Activated naive CD8-positive, alpha-beta T cell treated with anti-CD3 and anti-CD28 coated beads, Interleukin-2, amount 10 ng/mL, durations not matched to agents 7 days and 5 days (primary cell): ENCODE measurements at places on chromosomes 3 and 15. TPM values are rescaled to one million over a fixed set of nuclear protein-coding genes. Genes with fewer than 3 reads are reported as not detected.

DNA sequence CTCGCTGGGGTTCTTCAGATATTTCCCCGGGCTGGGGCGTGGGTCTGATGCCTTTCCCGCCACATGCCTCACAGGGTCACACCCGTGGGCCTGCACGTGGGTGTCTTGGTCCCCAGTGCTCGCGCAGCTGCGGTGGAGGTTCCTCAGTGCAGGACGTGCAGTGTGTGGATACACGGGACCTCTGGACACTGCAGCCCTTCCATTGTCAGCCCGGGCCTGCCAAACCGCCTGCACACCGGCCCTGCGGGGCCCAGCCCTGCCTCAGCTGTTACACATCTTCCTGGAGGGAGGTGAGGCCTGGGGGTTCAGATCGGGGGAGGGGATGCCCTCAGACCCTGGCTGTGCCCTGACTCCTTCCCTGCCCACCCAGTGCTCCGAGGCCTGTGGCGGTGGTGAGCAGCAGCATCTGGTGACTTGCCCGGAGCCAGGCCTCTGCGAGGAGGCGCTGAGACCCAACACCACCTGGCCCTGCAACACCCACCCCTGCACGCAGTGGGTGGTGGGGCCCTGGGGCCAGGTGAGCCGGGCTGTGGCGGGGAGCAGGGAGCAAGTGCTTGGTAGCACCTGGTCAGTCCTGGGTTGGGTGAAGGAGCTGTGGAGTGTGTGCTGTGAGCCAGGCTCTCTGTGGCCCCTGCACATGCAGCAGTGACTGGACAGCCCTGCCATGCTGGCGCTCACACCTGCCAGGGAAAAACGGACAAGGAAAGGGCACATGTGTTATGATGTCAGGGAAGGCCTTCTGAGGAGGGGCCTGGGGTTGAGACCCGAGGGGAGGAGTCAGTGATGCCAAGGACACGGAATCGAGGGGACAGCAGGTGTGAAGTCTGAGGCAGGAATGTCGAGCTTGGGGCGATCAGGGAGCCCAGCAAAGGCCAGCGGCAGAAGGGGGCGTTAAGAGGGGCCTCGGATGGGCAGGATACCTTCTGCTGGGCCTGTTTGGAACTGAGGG lies 88.9 kb downstream of the TBC1D2B start:
- DNase-seq = peak; percentile 33

GRCh38 chr15:84824260-84825007 lies 7.3 kb downstream of the ALPK3 start:
- DNase-seq = no peak

Gene LSG1
- total RNA-seq = 55.2 TPM

- DNase-seq = no peak
Observed at GRCh38 chr3:166836836-166837235, 543.3 kb downstream of the ZBBX start.

DNA sequence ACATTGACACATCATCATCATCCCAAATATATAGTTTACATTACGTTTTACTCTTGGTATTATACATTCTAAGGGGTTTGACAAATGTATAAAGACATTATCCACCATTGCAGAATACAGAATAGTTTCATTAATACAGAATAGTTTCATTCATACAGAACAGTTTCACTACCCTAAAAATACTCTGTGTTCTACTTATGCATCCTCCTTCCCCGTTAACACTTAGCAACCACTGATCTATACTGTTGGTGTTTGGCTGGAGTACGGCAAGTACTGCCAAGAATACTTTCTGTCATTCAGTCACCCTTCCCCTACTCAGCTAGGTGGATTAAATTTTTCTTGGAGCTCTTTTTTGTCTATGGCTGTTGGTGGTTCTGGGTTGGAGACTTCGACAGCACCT lies 33.4 kb downstream of the LEKR1 start:
- no peak for DNase-seq

Gene ZNF502
- total RNA-seq = 2.9 TPM

- DNase-seq = no peak
Observed at GRCh38 chr3:181691901-181692300, 19.8 kb upstream of the SOX2 start.

DNA sequence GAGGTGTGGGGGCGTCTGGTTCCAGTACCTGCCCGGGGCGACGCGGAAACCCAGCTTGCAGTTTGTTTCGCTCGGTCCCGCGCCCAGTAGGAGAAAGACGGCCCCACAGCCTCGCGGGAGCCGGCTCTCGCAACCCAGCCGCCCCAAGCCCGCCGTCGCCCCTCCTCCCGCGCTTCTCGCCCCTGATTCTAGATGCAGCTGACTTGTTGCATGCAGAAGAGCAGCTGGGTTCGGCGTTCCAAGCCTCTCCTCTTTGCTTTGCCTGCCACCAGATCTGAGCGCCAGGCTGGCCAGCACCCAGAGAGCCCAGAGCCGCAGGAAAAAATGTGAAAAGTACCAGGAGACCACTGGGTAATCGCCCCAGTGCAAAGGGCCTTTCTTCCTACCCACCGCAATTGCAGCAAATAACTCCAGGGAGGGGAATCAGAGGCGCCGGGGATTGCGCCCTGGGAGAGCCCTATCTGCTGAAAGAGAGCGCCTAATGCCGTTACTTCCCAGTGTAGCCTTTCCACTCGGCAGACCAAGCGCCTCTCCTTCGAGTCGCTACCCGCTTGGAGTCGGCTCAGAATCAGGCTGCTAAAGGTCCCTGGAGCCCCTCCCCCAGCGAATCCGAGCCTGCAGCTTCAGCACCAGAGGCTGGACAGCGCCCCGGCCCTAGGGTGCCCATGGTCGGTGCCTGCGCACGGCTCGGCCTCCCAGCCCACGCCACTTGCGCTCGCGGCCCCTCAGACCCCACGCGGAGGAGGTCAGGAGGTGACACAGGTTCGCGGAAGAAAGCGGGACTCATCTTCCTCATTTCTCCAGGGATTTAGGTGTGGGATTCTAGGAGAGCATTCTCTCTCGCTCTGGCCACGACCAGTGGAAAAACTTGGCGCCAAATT lies 15.7 kb upstream of the AEN start:
- peak; percentile 73 for DNase-seq

DNA sequence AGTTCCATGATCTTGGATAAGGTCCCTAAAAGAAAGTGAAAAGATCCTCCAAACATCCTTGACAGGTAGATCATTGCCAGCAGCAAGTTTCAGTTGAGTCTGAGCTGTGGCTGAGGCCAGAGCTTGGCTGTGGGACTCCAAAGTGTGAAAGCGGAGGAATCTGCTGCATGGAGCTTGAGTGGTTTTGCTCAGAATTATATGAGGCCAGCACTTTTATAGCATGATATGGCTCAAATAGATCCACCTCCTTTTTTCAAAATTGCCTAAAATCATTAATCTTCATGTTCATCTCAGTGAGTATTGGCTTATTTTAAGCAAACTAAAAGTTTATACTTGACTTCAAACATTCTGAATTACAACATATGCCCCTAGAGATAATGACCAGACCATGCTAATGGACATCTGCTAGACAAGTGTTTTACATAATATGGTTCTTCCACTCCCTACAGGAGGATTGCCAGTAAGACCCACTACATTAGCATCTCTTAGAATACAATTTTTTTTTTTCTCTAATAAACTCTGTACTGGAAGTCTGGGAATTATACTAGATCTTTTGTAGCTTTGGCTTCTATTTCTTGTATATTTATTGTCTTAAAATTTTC lies 368.1 kb downstream of the ZPLD1 start:
- no peak for DNase-seq

Gene MRAS
- 1.0 TPM for total RNA-seq

GRCh38 chr3:179038216-179038898 lies 33.3 kb downstream of the ZMAT3 start:
- DNase-seq = no peak

Gene VGLL3
- not detected for total RNA-seq

GRCh38 chr3:169339386-169339785 lies 324.1 kb downstream of the MECOM start:
- DNase-seq = no peak

GRCh38 chr3:126053513-126053912 lies 30.4 kb downstream of the SLC41A3 start:
- no peak for DNase-seq
